Activated gamma-delta T cell (primary cell): ENCODE measurements at places on chromosomes 1 and 21.

- DNase-seq = no peak
These were observed 142.2 kb downstream of the RABGAP1L start for GRCh38 chr1:174301295-174302077.

- no peak for DNase-seq
These were observed 31.9 kb downstream of the MAP10 start for GRCh38 chr1:232837087-232837486.

GRCh38 chr1:175873290-175873935 is 130.0 kb upstream of the TNR start:
- no peak for DNase-seq

- no peak for DNase-seq
These were observed 51.9 kb downstream of the SYT2 start for GRCh38 chr1:202658251-202658759.

DNA sequence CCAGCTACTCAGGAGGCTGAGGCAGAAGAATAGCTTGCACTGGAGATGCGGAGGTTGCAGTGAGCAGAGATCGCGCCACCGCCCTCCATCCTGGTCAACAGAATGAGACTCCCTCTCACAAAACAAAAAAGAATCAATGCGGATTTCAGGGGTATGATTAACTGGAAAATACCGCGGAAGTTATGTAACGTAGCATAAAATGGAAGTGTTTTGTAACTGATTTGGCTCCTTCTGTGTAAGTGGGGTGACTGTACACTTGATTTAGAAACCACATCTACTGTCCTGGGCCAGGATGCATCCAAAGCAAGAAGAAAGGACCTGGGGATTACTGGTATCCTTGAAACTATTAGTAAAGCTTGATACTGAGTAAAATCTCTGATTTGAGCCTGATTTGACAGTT is 3.1 kb upstream of the VAMP4 start:
- no peak for DNase-seq

DNA sequence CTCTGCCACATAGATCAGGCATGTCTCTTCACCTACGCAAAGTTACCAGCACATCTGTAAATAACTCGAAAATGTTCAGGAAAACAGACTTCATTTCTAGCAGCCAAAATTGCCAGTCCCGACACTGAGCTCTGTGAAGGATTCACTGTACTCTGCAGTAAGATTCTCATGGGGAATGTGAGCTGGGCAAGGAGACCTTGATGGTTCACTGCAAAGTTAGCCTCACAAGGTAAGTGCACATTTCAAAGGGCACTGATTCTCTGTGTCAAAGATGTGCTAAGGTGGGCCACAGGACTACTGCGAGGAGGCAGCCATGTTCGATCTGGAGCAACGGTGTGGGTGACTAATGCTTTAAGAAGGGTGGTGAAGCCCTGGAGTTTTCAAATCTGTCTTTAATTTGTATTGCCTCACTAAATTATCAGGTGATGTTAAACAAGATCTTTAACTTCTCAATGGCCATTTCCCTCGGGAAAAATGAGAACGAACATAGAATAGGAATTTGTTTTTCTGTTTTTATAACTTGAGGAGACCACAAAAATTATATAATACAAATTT is 25.2 kb downstream of the STPG1 start:
- DNase-seq = no peak

DNA sequence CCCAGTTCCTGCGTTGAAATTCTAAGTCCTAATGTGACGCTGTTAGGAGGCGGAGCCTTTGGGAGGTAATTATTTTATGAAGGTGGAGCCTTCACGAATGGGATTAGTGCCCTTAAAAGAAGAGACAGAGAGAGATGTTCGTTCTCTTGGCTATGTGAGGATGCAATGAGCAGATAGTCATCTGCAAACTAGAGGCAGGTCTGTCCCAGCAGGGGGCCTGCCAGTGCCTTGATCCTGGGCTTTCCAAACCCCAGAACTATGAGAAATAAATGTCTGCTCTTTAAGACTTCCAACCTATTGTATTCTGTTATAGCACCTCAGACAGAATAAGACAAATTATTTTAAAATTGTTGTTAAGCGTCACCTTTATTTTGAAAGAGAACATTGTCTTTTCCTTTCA is 123.1 kb upstream of the KCNJ6 start:
- DNase-seq = no peak

DNA sequence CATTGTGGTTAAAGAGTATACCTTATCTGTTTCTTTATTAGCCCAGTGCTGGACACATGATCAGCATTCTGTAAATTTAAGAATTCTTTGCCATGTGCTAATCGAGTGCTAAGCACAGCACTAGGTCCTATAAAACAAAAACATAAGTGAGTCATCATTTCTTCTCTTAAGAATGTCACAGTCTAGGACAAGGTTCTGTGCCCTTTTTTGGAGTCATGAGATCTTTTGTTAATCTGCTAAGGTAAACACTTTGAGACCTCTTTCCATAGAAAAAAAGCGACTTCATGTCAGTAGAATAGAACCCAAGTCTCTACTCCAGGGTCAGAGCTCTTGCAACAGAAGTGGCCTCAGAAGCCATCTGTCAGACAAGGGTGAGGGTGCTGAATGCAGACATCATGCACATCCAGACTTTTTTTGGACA is 70.0 kb upstream of the NFIA start:
- no peak for DNase-seq

DNA sequence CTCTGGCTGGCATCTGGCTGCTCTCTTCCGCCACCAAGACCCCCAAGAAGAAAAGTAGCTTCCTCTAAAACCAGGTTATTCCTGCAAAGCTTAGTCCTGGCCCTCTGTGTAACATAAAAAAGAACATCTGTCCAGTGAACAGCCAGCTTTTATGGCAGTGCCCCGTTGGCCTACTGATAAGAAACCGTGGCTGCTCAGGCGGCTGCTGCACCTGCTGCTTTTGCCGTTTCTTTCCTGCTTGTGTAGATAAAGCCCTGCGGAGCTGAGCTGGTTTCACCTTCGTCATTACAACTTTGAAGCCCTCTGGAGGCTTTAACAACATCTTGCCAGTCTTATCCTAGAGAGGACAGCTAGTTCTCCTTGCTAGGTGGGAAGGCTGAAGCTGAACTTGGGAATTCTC is 20.5 kb downstream of the ELAPOR1 start:
- no peak for DNase-seq

DNA sequence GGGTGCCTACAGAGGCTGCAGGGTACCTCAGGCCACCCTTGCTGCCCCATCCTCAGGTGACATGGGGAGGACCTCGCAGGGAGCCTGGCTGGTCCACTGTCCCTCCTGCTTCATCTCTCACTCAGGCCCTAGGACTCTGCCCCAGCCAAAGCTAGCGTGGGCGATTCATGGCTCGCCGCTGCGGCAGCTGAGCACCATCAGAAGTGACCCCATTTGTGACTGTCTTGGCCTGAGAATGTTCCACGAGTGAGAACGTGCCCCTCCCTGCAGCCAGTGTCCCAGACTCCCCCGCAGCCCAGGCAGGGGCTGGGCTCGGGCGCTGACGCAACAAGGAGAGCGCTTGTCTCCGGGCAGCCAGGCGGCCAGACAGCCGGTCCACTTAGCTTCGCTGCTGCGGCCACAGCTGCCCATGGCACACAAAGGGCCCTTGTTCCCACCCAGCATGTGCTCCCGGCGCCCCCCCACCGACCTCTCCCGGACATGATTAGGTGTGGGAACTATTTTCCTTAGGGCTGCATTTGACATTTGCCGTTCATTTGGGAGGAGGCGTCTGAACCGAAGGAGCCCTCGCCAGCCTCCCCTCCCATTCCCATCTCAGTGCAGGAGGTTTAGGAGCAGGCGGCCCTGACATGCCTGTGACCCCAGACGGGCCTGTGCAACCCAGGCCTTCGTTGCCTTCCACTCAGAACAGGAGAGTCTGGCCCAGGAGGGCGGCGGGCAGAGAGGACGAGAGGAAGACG is 19.3 kb upstream of the POFUT2 start:
- DNase-seq = no peak

DNA sequence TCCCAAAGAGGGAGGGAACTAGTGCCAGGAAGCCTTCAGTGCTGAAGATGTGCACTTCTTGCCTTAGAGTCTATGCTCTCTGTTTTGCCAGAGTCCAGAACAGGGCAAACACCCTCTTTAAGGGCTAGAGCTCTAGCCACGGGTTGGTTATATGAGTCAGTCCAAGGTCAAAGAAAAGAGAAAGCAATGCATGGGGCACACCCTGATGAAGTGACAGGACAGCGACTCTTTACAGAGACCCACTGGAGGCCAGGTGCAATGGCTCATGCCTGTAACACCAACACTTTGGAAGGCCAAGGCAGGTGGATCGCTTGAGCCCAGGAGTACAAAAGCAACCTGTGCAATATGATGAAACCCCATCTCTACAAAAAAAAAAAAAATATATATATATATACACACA is 86.1 kb downstream of the TGFBR3 start:
- DNase-seq = no peak

DNA sequence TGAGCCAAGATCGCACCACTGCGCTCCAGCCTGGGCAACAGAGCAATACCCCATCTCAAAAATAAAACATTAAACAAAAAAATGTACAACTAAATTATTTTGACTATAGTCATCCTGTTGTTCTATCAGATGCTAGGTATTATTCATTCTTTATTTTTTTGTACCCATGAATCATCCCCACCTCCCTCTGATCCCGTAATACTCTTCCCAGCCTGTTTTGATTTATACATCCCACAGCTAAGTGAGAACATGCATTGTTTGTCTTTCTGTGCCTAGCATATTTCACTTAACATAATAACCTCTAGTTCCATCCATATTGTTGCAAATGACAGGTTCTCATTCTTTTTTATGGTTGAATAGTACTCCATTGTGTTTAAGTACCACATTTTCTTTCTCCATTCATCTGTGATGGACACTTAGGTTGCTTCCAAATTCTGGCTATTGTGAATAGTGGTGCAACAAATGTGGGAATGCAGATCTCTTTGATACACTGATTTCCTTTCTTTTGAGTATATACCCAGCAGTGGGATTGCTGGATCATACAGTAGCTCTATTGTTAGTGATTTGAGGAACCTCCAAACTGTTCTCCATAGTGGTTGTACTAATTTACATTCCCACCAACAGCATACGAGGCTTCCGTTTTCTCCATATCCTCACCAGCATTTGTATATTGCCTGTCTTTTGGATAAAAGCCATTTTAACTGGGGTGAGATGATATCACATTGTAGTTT is 84.4 kb downstream of the MACF1 start:
- no peak for DNase-seq

- no peak for DNase-seq
These were observed 15.4 kb upstream of the BTG2 start for GRCh38 chr1:203289982-203290260.

DNA sequence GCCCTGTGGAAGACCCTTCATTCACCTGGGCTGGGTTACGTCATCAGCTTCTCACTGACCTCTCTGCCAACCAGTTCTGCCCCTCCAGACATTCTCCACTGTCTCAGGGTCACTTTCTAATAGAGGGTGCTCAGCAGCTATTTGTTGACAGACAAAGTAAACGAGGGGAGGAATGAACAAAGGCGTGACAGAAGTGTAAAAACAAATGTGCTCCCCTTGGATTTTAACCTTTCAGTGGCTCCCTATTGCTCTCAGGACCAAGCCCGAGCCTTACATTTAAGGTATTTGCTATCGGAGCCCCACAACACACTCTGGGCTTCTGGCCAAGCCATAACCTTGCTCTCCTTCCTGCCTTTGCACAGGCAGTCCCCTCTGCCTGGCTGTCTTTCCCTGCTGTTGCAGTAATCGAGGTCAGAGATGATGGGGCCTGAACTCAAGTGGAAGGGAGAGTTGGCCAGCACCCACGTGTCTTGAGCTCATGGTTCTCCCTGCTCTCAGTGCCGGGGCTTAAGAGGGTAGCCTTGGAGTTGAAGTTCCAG is 9.3 kb upstream of the MARCKSL1 start:
- DNase-seq = no peak

GRCh38 chr1:245772739-245773138 is 618.0 kb downstream of the KIF26B start:
- no peak for DNase-seq

DNA sequence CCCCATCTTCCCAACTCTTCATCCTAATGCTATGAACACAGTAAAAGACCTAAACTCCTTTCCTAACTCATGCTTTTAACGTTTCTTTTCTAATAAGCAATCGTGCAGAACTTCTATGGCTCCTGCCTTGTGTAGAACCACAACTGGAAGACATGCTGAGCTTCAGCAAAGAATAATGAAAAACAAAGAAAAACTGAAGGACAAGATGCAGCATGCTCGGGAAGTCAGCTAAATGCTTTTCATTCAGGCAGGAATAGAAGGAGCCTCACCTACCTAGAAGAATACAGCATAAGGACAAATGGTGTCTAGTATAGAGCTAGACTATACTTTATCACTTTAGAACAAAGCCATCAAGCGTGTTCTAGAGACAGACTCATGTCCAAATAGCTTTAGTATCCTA is 45.9 kb downstream of the LUZP1 start:
- DNase-seq = no peak

DNA sequence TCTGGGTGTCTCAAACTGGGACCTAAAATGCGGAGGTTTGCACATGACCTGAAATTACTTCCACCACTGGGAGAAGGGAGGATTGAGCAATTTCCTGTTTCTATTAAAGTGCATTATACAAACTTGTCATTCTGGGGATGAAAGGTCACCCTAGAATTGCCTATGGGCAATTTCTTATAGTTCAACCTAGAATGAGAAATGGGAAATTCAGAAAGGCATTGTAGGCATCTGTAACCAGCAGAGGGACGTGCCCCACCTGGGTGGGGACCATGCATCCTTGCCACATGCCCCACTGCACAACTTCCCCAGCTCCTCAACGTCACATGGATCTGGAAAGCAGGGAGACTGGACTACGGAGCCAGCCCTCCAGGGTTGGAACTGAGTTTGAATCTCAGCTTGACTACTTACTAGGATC is 47.0 kb downstream of the MRPL39 start:
- DNase-seq = no peak

- no peak for DNase-seq
These were observed 9.4 kb downstream of the EFCAB7 start for GRCh38 chr1:63532727-63533126.
